ENCODE measurements at places on chromosomes 13 and 19.

GRCh38 chr13:76271728-76272232, 614.4 kb downstream of the KCTD12 start:
- DNase-seq = no peak

DNA sequence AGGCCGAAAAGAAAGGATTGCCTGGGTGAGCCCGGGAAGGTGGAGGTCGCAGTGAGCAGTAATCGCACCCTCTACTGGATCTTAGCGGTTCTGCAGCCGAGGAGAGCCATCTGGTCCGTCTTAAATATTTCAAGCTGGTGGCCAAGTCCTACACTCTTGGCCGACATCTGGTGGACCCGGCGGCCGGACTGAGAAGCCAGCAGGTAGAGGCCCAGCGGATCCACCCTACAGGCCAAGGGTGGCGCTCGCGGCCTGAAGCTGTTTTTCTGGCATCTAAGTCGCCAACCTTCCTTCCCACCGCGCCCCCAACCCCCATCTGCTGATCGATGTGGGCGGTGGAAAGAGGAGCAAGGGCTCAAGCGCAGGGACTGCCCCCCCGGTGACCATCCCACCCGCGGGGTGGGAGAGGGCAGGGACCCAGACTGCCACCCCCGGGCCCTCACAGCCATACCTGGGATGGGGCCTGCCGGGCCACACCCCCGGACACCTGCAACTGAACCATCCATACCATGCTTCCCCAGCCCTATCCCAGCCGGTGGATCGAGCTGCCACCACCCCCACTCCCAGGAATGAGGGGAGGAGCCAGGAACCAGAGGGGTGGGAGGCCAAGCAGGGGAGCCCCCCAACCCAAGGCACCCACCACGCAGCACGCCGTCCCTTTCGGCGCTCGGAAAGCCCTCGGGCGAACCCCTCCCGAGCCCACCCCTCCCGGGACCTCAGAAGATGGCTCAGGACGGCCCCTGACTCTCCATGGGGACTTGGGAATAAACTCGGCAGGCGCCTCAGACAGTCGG, 46.3 kb upstream of the ZNF730 start:
- no peak for DNase-seq

DNA sequence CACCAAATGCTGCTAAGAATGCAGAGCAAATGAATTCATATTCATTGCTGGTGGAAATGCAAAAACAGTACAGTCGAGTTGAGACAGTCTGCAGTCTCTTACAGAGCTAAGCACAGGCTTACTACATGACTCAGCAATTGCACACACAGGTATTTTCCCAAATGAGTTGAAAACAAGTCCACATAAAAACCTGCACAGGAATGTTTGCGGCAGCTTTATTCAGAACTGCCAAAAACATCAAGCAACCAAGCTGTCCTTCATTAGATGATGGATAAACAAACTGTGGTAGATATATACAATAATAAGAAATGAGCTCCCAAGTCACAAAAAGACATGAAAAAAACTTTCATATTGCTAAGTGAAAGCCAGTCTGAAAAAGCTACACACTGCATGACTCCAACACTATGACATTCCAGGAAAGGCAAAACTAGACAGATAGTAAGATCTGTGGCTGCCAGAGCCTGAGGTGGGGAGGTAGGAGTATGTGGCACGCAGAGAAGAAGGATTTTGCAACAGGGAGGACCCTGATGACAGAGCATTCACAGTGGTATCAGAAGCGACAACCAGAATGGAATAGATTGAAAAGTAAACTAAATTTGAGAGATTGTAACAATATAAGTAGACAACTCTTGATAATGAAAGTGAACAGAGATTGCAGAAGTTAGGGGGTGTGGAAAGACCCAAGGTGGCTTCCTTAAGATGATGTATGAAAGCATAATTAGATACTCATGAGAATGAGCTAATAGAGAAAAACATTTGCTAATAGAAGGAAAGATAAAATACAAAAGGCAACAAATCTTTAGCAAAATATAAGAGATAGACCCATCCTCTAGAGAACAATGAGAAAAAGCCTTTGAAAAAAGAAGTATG, 52.7 kb downstream of the TSC22D1 start:
- peak; percentile 22 for DNase-seq

DNA sequence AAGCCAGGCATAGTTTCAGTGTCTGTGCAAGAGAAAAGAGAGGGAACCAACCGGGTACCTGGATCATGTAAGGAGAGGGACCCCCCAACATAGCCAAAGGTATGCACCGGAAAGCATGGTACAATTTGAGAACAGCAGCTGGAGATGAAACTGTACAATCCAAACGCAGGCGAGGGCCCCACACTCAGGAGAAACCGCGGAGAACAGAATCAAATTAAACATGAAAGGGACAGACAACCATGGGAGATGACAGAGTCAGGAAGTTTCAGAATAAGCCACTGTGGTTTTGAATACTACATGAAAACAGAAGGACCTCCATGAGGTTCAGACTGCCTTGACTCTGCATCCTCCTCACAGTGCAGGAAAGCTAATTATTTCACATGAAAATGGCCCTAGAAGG, 62.9 kb upstream of the SPATA13 start:
- DNase-seq = no peak

DNA sequence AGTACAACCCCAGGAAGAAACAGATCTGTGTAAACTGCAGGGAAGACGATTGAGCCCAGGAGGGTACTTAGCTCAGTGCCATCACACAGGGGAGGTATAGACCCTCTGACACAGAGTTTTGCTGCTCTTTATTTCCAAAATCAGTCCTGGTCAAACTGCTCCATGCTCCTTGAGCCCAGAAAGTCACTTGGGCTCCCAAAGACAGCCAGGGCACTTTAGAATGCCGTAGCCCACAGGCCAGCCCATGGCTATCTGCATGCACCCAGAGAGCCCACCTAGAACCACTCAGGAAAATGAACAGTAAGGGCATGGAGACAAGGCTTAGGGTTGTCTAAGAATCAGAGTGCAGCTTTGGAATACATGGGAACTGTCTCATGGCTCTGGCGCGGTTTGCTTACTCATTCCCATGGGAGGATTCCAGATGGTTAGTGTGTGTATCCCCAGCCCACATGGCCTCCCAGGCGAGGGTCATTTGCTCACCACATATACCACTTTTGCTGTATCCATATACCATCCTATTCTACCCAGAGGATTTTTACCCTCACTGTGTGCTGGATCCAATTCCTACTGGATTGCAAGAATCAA, 14.7 kb upstream of the PDCD5 start:
- no peak for DNase-seq

DNA sequence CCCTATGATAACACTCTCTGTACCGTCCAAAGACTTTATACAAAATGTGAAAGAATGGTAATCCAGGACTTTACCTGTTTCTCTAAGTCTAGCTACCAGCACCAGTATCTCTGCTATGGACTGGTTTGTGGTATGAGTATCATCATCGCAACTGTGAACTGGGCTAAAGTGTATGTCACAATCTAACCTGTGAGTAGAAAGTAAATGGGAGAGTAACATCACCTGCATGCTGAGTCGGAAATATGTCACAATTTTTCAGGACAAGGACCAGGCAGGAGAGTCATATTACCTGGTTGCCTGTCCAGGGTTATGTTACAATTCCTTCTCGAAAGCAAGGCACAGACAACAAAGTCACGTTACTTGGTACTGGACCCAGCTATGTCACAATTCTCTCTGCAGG, 5.1 kb upstream of the ZNF43 start:
- no peak for DNase-seq

DNA sequence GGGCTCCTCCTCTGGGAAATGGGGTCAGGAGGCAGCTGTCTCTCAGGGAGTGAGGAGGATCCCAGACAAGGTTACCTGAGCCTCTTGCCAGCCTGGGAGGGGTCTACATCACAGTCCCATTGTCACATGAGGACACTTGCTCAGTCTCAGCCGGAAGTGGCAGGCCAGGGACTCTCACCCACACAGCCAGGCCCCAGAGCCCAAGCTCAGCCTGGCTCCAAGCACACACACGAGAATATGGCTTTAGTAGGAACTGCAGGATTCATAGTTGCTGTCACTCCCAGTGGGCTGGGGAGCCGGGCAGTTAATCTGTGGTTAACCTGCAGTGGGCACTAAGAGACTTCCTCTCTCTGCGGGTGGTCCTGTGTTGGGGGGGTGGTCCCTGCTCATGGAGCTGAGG, 15.8 kb upstream of the RELB start:
- DNase-seq = no peak

GRCh38 chr13:24877531-24877930, 113.6 kb downstream of the RNF17 start:
- no peak for DNase-seq

GRCh38 chr13:66359910-66360552, 870.1 kb downstream of the PCDH9 start:
- no peak for DNase-seq

DNA sequence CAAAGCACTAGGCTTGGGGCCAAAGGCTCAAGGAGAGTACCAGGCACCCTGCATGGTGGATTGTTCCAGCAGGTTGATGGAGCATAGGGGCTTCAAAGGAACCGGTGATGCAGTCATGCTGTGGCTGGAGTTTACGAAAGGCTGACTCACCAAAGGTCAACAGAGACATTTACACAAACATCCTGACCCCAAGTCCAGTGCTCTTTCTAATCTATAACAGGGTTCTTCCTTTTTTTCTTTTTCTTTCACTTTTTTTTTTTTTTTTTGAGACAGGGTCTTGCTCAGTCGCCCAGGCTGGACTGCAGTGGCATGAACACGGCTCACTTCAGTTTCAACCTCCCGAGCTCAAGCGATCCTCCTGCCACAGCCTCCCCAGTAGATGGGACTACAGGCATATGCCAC, 35.6 kb upstream of the TPTE2 start:
- DNase-seq = no peak
